Esophagus squamous epithelium (tissue), 5 donors: ENCODE measurements at places on chromosomes 1 and 21.

DNA sequence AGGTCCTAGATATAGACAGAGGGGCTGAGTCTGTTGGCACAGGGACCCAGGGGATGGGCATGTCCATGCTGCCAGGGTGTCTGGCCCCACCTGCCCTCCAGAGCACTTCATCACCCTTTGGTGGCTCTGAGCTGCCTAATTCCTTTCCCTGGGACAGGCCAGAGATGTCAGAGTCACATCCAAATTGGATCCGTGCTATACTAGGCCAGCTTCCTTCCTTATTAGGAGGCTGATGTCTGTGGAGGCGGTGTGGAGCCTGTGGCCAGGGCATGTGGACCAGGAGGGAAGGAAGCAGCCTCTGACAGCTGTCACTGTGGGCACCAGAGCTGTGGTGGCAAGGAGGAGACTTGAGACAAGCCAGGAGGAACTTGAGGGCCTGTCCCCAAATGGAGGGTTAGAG lies 77.7 kb upstream of the TMEM51 start:
- DNase-seq = no peak

DNA sequence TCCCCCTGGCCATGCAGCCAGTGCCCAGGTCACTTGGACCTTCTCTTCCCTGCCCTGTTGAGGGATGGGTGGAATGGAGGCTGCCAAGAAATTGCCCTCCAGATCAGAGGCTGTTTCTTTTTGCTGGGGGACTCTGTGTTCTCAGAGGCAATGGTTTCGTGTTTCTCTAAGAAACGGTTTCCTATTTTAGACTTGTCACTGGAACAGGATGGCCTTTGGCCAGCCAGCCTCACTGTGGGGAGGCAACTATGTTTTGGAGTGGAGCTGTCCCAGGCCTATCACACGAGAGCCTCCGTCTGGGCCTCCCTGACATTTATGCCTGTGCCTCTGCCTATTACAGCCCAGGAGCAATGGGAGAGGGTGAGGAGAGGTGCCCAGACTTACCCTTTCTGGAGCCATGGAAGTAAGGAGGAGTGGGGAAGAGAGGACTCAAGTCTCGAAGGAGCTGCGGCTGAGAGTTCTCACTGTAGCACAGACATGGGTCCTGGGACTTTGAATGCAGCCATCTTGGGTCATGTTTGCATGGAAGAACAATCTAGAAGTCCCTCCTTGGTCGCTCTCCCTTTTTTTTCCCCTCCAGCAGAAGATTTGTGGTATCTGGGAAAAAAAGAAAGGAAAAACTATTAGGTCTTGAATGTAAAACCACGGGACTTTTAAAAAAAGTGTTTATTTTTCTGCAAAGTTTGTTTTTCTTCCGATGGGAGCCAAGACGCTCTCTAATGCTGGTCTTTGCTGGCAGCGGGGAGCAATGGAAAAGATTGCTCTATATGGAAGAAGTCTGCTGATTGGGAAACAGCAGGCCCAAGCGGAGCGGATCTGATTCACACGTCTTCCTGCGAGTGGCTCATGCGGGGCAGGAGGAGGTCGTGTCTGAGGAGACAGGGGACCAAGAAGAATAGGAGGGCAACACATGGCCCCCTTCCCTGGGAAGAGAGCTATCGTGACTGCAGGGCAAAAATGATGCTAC lies 219.2 kb downstream of the FOXD2 start:
- DNase-seq = no peak

GRCh38 chr1:32342704-32343103 lies 6.7 kb upstream of the MARCKSL1 start:
- DNase-seq = no peak

GRCh38 chr1:153365696-153366095 lies 8.0 kb downstream of the S100A9 start:
- DNase-seq = no peak

GRCh38 chr1:63545780-63546179 lies 22.5 kb downstream of the EFCAB7 start:
- no peak for DNase-seq

DNA sequence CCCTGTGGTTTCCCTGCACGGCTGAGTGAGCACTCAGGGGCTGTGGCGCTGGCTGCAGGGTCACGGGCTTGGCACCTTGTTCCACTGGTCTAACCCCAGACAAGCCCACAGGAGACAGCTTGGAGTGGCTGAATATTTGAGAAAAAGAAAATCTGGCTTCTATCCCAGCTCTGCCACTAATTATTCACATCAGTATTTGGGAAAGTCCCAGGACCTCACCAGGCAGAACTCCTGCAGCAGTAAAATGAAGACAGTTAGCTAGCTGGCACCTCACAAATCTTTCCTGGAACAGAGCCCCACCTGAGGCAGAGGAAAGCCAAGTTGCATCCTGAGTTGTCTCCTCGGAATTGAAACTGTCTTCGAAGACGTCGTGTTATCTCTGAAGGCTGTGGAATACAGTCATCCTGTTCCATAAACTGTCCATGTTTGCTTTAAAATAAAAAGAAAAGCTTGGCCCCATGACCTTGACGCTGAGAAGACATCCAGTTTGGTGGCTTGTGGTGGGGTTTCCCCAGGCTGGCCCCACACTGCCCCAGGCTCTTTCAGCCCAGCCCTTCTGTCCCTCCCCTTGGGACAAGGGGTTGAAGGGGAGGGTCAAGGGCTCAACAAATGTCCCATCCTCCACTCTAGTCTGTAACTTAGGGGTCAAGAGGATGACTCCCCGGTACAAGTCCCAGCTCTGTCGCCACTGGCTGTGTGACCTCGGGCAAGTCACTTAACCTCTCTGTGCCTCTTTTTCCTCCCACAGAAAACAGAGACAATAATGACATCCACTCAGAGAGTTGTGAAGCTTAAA lies 93.8 kb upstream of the TMPRSS2 start:
- DNase-seq = no peak

DNA sequence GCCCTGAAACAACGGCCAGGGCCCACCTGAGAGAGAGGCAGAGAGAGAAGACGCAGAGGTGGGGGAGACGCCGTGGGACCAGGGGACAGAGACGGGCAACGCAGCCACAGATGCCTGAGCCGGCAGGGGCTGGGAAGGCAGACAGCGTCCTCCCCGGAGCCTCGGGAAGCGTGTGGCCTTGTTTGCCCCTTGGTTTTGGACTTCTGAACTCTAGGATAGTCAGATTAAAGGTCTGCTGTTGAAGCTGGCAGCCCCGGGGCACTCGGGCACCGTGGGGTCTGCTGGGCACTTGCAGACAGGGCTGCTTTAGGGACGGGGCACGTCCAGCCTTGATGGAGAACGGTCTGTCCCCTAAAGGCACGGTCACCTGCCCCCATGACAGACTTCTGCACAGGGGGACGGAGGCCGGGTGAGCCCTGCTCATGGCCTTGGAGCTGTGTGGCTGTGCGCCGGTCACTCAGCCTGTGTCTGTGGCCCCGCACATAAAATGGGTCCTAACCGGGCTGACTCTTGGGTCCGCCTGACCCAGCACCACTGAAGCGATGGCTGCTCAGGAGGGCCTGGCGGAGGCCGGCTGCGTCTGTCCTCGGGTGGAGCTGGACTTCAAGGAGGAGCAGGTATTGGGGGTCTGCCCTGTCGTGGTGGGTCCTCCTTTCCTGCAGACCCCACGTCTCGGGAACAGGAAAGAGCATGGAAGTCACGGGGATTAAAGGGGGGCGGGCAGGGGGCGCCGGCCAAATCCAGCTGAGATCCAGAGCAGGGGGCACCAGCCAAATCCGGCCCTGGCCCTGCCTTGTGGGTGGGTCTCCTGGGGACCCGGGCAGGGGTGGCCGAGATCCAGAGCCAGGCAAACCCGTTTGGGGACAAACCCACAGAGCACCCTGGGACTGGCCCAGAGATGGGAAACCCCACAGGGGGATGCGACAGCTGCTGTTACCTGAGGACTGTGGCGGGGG lies 9.6 kb upstream of the RNF223 start:
- no peak for DNase-seq

GRCh38 chr21:39776589-39776988 lies 31.6 kb downstream of the IGSF5 start:
- no peak for DNase-seq

- DNase-seq = no peak
Observed at GRCh38 chr1:109113590-109114341, at the start of gene ELAPOR1. ELAPOR1 (plus strand) TSS chr1:109114115; CDS start chr1:109114184, 69 bp downstream.

DNA sequence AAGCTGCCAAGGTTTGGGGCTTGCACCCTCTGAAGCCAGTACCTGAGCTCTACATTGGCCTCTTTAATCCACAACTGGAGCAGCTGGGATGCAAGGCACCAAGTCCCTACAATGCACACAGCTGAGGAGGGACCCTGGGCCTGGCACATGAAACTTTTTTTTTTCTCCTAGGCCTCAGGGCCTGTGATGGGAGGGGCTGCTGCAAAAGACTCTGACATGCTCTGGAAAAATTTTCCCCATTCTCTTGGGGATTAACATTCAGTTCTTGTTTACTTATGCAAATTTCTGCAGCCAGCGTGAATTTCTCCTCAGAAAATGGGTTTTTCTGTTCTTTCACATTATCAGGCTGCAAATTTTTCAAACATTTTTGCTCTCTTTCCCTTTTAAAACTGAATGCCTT lies 1072.2 kb downstream of the BRINP3 start:
- DNase-seq = no peak

DNA sequence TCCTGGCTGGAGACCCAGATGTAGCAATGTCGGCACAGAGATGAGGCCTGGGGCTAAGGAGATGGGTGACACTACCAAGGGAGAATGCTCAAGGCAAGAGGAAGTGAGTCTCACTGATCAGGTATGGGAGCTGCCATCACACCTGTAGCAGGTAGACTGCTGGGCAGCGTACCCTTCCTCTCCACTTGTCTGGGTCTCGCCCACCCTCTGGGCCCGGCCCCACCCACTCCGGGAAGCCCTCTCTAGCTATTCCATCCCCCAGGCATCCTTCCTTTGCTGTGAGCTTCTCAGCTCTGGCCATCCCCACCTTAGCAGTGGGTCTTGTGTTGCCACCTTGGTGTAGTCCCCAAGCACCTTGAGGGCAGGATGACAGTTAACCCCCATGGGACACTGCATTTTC lies 87.7 kb upstream of the EDN2 start:
- DNase-seq = no peak

DNA sequence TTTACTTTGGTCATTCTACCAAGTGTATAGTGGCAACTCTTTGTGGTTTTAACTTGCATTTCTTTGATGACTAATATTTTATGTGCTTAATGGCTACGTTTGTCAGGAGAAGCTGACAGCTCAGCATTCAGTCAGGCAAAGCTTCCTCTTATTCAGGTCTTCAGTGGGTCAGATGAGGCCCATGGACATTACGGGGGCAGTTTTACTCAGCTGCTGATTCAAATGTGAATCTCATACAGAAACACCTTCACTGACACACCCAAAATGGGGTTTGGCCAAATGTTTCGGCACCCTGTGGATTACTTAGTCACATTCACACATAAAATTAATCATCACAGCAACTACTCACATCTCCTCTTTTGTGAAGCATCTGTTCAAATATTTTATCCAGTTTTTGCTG lies 104.9 kb upstream of the PLD5 start:
- no peak for DNase-seq

- DNase-seq = no peak
Observed at GRCh38 chr1:57324388-57324787, 99.5 kb downstream of the DAB1 start.

- no peak for DNase-seq
Observed at GRCh38 chr21:31460980-31461379, 116.9 kb upstream of the TIAM1 start.

GRCh38 chr1:56795870-56796269 lies 23.3 kb downstream of the FYB2 start:
- DNase-seq = no peak
